Heart right ventricle (tissue), 16 donors: ENCODE measurements at places on chromosomes 4 and X.

DNA sequence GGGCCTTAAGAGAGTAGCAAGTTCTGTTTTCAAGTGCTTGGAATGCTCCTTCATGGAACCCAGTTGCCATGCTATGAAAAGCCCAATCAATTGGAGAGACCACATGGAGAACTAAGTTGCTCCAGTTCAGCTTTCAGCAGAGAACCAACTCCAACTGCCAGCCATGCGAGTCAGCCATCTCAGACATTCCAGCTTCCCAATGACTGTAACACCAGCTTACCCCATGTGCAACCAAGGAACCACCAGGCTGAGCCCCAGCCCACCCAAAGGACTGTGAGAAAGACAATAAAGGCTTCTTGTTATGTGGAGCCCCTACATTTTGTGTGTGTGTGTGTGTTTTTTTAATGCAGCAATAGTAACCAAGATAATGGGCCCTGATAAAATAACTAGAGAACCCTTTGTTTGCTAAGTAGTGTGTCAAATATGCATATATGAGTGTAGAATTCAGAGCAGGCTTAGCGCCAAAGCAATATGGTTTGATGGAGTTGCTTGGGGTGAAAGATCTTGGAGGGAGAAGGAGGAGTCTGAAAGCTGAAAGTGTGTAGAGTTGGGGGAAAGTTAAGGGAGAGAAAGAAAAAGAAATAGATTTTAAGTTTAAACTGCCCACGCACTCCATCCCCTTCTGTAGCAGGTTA lies 35.0 kb upstream of the CCKAR start:
- DNase-seq: no peak

DNA sequence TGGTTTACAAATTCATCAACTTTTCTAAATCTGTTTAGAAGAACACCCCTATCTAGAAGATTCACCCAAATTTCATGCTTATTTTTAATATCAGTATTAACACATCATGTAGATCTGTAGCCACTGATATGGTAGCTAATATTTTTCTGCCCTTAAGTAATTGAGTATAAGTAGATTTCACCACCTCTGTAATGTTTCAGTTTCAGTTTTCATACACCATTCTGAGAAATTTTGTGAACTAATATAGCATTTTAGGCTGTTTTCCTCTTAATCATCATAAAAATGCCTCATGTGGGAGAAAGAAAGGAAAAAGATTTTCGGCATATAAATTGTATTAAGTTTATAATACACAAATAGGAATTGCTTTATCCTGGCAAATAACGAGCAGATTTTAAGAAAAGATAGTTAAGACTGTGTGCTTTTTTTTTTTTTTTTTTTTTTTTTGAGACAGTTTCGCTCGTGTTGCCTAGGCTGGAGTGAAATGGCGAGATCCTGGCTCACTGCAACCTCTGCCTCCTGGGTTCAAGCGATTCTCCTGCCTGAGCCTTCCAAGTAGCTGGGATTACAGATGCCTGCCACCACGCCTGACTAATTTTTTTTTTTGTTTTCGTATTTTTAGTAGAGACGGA lies 21.4 kb upstream of the RBPJ start:
- no peak for DNase-seq

DNA sequence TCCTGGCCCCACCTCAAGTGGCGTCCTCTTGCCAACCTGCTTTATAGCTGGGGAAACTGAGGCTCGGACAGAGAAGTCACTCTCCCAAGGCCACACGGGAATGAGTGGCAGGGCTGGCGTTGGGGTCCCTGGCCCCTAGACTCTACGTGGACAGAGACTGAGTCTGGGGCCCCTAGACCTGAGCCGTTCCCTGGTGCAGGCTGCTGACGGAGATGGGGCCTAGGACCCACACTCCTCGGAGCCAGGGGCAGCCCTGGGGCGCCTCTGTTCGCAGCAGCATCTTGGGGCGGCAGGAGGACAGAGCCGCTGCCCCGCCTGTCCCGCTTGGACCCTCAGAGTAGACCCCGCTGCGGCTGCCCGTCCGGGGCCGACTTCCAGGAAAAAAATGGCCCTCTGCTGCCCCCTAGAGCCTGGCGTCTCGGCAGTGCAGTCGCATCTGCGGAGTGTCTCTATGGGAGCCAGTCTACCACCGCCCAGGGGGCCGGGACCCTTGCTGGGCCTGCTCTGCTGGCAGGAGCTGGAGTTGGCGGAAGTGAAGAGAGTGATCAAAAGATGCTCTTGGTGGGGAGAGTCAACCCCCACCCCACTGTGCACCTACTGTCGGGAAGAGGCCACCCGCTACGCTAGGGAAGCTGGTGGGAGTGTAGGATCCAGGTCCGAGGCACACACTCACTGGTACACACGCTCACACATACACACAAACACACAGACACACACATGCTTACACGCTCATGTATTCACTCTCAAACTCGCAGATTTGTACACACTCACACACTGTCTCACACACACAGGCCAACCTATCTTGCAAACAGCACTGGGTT lies 220.1 kb downstream of the AFAP1 start:
- peak; percentile 72 for DNase-seq

- no peak for DNase-seq
Measured at GRCh38 chr4:60683357-60683756, 516.8 kb upstream of the ADGRL3 start.

DNA sequence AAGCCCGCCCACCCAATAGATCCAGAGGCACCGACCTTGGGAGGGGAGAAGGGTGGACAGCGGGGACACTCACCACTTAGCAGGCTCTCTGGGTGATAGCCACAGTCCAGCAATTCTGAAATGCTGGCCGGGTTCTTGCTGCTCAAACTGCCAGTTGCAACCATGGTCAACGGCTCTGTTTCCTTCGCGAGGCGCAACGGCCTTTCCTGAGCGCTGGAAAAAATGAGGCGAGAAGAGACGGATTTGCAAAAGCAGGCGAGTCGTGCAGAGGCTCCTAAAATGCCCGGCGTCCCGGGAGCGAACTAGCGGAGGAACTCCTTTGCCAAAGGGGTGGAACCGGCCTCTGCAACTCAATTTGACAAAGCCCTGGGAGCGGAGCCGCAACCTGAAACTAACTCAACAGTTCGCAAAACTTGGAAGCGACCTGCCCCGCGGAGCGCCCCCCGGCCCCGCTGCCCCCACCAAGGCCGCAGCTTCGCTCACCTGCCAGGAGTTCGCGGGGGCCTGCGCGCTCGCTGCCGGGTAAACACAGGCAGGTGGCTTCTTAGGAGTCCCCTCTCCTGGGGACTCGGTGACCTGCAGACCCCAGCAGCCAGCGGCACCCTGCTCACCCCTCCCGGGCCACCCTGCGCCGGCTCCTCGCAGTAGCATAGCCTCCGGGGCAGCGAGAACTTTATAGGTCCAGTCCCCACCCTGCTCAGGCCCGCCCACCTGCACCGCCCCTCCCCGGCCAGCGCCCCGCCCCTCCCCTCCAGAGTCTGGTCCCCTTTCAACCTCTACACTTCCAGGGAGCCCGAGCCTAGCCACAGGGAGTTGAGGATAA lies at the start of gene DDIT4L:
Gene DDIT4L (minus strand): TSS at position 649 of the 823 bp plus-strand sequence. CDS start 485 bp downstream, at position 164.
- DNase-seq: peak; percentile 28

DNA sequence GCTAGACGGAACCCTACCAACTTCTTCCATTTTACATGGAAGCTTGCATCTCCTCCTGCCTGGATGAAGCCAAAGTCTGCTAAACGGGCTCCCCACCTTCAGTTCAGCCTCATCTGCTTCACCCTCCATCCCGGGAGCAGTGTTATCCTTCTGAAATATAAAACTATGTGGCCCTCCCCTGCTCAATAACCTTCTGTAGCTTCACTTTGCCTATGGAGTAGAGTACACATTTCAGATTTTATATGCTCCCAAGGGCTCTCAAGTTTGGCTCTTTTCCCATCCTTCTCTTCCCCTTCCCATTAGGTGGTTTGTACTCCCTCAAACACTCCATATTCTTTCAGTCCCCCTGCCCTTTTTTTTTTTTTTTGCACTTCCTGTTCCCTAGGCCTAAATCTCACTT lies 115.9 kb upstream of the RAI2 start:
- DNase-seq: no peak

DNA sequence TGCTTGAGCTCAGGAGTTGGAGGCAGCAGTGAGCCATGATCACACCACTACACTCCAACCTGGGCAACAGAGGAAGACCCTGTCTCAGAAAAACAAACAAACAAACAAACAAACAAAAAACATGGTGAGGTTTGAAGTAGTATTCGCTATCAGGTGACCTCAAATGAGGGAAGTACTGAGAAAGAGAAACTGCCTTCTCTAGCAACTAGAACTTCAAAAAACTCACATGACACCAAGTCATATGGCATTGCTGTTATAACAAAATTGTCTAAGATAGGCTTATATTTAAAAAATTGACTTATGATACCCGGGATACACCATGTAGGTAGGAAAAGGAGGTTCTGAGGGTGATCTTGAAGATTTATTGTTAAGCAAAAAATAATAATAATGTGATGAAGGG lies 10.3 kb downstream of the MPP1 start:
- DNase-seq: no peak

- peak; percentile 12 for DNase-seq
Measured at GRCh38 chr4:146134761-146135445, 40.6 kb upstream of the LSM6 start.

GRCh38 chr4:146232131-146232722 lies 17.9 kb downstream of the REELD1 start:
- no peak for DNase-seq

- no peak for DNase-seq
Measured at GRCh38 chr4:154310578-154310977, 181.0 kb downstream of the DCHS2 start.

DNA sequence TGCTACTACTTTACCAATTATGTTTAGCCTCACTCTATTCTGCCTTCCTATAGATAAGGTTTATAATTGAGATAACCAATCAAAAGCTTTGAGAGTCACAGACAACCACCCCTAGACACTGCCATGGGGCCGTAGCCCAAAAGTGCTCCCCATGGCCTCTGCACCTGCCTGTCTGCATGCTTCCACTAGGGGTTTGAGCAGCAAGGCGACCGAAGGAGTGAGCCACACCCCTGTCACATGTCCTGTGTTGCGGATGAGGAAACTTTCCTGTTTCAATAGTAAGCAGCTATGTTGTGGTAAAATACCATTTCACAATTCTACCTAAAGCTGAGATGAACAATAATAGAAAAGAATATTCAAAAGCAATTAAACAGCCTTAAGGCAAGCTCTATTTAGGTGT lies 856.0 kb upstream of the FRG1 start:
- DNase-seq: no peak

DNA sequence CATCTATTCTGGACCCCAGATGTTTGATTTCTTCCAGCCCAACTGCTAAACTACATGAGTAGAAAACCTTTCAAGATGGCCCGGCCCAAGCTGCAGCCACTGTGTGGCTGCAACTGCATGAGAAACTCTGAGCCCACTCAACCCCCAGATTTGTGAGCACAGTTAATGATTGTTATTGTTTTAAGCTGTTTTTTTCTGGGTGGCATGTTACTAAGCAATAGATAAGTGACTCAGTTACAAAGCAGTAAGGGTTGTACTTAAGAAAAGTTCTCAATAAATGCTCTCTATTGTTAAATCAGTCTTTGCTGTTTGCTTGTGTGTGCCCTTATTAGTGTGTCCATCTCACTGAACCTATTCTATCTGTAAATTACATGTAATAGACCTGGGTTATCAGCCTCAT lies 51.8 kb downstream of the GC start:
- no peak for DNase-seq

GRCh38 chr4:182233310-182234090 lies 9.7 kb upstream of the TENM3 start:
- DNase-seq: no peak

DNA sequence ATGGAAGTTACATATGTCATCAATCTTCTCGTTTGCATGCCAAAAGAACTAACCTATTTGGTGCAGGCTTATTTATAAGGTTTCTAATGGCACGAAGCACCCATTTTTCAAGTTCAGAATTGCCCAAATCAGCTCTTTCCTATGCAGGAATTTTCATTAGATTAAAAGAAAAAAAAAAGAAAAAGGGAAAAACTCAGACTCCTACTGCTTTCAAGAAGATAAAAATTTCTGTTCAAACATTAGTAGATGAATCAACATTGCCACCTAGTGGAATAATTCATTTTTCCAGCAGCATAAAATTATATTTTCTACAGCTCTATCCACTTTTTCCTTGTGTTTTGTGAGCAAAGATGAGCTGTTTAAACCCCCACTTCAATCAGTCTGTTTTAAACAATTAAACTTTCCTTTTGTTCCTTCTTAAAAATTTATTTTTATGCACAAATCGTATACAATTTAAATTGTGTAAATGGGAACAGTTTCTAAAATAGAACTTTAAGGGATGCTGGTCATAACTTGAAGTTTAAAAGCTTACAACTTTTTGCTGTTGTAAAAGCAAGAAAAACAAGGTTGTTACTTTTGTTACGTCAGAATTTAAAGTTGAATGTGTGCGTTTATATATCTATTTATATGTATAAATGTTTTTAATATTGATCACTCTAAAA lies 309.9 kb downstream of the ARAP2 start:
- DNase-seq: no peak

- no peak for DNase-seq
Measured at GRCh38 chrX:46404774-46405173, 140.4 kb downstream of the ZNF674 start.

DNA sequence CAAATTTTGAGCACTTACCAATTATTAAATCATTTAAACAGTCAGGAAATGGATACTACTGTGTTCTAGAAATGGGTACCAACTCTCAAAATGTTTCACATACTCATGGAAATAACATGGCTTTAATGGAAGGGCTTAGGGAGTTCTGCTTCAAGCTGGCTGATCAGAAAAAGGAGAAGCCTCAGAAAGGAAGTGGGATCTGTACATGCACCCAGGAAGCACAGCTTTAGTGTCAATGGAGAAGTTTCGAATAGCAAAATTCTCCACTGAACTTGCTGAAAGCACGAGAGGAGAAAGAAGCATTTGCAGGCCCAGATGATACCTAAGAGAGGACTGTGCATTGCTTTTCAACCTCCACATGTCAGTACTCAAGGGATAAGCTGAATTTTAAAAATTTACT lies 11.1 kb upstream of the HS3ST1 start:
- no peak for DNase-seq

DNA sequence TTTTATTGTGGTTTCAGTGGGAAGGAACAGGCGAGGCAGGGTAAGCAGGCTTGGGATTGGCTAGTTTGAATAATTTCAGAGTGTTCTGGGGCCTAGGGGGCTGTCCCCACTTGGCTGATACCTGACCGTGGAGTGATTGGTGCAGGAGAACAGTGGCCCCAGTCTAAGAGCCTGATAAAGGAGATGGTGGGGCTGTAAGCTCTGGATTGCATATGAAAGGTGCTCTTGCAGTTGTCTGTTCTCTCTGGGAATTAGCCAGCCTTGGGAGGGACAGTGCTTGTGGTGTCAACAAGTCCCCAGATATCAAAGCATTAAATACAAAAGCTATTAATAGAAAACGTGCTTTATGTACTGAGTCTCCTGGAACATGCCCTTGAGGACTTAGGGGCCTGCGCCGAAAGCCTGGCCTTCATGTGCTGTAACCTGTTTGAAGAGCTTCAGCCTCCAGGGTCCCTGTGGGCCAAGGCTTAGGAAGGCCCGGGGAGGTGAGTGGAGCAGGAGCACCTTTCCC lies 30.4 kb upstream of the CLTRN start:
- peak; percentile 10 for DNase-seq

DNA sequence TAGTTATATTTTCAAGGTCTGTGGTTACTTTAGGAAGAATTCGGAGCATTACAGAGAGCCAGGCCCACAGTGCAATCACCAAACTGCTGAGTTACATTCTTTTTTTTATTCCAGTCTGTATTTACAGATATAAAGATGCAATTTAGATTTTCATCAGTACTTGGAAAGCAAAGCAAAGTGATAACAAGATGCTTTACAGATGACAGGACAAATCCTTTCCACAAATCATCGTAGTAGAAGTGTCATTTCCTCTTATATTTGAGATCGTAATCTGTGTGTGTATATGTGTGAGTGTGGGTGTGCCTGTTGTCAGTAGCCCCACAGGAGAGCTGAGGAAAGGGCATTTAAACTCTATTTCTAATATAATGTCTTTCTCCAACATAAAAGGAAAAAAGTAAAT lies 1893.7 kb downstream of the STIM2 start:
- DNase-seq: no peak
